Activated CD8-positive, alpha-beta T cell treated with anti-CD3 and anti-CD28 coated beads, Interleukin-2, amount 10 ng/mL, durations not matched to agents 7 days and 5 days (primary cell): ENCODE measurements at places on chromosomes 12 and 14. TPM values are rescaled to one million over a fixed set of nuclear protein-coding genes. Genes with fewer than 3 reads are reported as not detected.

DNA sequence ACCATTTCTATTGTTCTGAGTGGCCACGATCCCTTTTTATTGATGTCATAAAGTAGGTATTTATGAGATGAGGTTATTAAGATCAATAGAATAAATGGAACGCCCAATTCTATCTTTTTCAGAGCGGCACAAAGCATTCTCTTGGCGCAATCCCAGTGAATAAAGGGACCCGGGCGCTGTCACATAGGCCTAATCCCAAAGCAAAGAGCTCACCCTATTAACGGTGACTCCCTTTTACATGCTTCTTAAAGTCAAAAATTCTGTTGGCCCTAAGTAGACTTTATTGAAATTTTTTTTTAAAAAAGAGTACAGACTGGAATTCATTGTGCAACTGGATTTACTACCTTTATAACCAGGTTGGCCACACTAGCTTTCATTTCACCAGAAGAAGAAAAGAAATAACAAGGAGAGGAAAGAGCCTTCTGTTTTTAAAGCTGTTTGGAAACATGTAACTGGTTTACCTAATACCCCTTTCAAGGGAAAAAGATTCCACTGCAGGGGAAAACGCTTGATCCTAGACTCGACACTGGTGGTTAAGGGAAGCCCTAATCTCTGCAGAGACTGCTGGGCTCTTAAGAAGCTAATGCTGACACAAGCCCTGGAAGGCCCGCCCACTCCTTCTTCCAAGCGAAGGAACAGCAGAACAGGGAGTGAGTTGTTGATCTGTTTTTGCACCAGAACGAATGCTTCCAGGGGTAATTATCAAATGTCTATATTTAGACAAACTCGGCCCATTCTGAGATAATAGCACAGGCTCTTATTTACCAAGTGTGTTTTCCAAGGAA lies 381.2 kb downstream of the BCL11B start:
- no peaks in the 10 kb centered on the region for H3K27me3 ChIP-seq
- no peak overlapping the region for H3K27ac ChIP-seq
- no peak for DNase-seq

- H3K27me3 ChIP-seq, result no peaks in the 10 kb centered on the region
- H3K4me1 ChIP-seq, result no peaks in the 10 kb centered on the region
- no peak overlapping the region for H3K4me3 ChIP-seq
- H3K36me3 ChIP-seq, result no peaks in the 10 kb centered on the region
- DNase-seq, result no peak
Measured at GRCh38 chr12:75058228-75058627, 151.4 kb downstream of the KCNC2 start.

DNA sequence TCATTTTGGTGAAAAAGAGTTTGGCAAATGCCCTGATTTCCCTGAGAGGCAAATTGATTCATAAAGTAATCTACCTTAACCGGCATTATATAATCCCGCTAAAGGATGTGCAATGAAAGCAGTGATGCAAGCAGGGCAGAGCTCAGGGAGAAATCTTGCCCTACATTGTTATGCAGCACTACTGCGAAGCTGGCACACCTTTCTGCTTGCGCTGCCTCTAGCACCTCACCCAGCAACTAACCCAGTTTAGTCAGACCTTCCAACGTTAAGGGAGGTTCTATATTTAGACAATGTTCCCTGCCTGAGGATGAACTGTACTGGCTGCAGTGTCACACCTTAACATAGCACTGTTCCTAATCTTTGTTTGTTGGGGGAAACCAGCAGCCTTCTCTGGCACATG lies 60.8 kb upstream of the CCDC196 start:
- no peak for DNase-seq
- no peaks in the 10 kb centered on the region for H3K36me3 ChIP-seq
- peaks cover 2% of the 10 kb centered on the region for H3K27me3 ChIP-seq
- no peaks in the 10 kb centered on the region for H3K4me1 ChIP-seq

Gene NOVA1
- not detected for total RNA-seq

- H3K27me3 ChIP-seq, result no peaks in the 10 kb centered on the region
- DNase-seq, result no peak
- H3K27ac ChIP-seq, result no peak overlapping the region
Measured at GRCh38 chr12:125853670-125854069, 788.4 kb downstream of the AACS start.

DNA sequence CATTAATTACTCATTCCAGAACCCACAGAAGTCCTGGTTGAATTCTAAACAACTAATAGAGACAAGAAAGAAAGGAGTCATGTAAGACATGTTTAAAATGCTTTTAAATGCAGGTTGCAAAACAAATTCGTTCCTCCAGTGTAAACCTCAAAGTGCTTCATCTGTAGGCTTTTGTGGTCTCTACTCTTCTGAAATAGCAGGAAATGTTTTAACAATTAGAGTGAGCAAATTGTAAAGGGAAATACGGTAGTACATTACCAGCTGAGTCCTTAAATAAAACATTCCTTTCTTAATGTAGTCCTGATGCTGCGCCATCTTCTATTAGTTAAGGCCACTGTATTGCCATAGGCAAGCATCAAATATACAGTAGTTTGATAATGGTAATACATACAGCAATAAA lies 1934.2 kb upstream of the SEL1L start:
- H3K4me3 ChIP-seq, result no peak overlapping the region
- no peaks in the 10 kb centered on the region for H3K4me1 ChIP-seq
- no peaks in the 10 kb centered on the region for H3K36me3 ChIP-seq
- H3K27ac ChIP-seq, result no peak overlapping the region
- H3K27me3 ChIP-seq, result no peaks in the 10 kb centered on the region
- DNase-seq, result no peak
